Right ventricle myocardium inferior (tissue), 1 donor: ENCODE measurements at places on chromosomes 5 and 9. TPM values are rescaled to one million over a fixed set of nuclear protein-coding genes. Genes with fewer than 3 reads are reported as not detected.

The AIF1L gene
- 22.2 TPM for total RNA-seq

DNA sequence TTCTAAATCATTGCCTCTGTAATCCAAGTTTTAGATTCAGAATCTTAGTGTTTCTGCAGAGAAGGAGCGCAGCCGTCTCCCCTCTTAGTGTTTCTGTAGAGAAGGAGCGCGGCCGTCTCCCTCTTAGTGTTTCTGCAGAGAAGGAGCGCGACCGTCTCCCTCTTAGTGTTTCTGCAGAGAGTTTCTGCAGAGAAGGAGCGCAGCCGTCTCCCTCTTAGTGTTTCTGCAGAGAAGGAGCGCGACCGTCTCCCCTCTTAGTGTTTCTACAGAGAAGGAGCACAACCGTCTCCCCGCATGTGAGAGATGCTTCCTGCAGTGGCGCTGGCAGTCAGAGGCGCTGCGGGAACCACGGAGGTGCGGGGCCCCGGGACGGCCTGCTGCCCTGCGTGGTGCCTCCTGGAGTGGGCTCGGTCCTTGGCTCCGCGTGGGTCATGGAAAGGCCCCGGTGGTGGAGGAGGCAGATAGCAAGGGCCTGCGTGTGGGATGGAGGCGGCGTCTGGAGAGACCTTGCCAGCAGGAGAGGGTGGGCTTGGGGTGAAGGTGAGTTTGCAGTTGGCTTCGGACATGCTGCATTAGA lies 10.9 kb downstream of the CEP72 start:
- DNase-seq = no peak

DNA sequence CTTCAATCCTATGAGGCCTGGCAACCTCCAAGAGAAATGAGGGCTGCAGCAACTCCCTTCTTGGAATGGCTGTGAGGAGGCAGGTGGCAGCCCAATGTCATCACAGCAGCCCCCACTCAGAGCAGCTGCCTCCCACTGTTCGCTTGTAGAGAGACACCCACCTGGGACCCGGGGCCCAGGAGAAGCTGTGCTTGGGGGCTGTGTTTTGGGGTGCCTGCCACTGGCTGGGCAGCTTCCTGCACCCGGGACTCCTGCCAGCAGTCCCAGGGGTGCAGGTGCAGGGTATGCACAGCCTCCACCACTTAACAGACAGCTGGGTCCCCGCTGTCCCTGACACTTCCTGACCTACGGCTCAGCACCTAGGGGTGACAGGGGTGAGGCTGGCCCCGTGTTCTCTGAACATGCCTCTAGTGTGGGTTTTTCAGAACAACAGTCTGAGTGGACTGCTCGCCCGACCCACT lies 26.2 kb downstream of the NIPAL4 start:
- no peak for DNase-seq

The CCDC180 gene
- total RNA-seq = 1.7 TPM

DNA sequence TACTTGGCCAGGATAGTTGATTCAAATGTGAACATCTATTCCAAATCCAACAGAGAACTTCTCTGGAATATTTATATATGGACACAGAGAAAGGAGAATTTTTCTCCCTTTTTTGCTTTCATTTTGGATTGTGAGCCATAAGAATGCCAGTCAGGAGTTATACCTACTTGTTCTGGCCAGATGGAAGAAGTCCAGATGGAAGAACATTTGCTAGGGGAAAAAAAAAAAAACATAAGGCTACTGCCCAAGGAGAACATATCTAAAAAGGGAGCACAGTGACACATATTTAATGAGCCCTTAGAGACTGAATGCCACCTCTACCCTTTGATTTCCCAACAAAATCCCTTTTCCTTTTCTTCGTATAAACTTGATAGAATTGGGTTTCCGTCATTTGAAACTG lies 61.7 kb upstream of the PPP2R2B start:
- DNase-seq = no peak
